ENCODE measurements at places on chromosomes 5 and 9.

GRCh38 chr9:133237035-133237731 lies 28.1 kb upstream of the OBP2B start:
- DNase-seq, result no peak
- H3K4me1 ChIP-seq, result peaks cover 5% of the 10 kb centered on the region
- H3K27ac ChIP-seq, result no peak overlapping the region
- H3K27me3 ChIP-seq, result peaks cover 10% of the 10 kb centered on the region

GRCh38 chr9:113879318-113879717 lies 3.2 kb downstream of the ZNF618 start:
- DNase-seq, result no peak
- peaks cover 7% of the 10 kb centered on the region for H3K4me1 ChIP-seq
- H3K27ac ChIP-seq, result no peak overlapping the region
- no peaks in the 10 kb centered on the region for H3K36me3 ChIP-seq
- peaks cover 20% of the 10 kb centered on the region for H3K27me3 ChIP-seq

DNA sequence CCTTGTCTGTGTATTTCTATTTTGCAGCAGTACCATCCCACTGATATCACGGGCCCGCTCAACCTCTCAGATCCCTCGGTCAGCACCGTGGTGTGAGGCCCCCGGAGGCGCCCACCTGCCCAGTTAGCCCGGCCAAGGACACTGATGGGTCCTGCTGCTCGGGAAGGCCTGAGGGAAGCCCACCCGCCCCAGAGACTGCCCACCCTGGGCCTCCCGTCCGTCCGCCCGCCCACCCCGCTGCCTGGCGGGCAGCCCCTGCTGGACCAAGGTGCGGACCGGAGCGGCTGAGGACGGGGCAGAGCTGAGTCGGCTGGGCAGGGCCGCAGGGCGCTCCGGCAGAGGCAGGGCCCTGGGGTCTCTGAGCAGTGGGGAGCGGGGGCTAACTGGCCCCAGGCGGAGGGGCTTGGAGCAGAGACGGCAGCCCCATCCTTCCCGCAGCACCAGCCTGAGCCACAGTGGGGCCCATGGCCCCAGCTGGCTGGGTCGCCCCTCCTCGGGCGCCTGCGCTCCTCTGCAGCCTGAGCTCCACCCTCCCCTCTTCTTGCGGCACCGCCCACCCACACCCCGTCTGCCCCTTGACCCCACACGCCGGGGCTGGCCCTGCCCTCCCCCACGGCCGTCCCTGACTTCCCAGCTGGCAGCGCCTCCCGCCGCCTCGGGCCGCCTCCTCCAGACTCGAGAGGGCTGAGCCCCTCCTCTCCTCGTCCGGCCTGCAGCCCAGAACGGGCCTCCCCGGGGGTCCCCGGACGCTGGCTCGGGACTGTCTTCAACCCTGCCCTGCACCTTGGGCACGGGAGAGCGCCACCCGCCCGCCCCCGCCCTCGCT lies 1.9 kb downstream of the LRRC26 start:
- no peaks in the 10 kb centered on the region for H3K36me3 ChIP-seq
- no peak for DNase-seq
- peaks cover 3% of the 10 kb centered on the region for H3K4me1 ChIP-seq
- H3K27me3 ChIP-seq, result peaks cover 37% of the 10 kb centered on the region
- H3K4me3 ChIP-seq, result no peak overlapping the region

DNA sequence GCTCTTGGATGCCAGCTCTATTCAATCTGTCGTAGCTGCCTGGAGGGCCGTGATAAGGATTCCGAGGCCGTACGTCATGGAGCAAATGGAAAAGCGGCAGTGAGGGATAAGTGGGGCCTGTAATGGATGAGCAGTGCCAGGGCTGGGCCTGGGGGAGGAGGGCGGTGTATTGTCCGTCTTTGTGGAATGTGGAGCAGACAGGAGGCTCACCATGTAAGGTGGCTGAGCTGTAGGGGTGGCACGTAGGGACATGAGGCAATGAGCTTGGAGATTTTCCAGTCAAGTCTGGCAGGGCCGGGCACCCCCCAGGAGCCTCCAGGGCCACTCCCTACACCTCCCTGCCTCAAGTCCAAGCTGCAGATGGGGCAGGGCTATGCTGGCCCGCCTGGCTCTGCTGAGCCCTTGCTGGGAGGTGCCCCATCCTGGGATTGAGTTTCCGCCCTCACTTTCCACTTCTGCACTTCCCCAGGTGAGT lies 29.2 kb downstream of the NCS1 start:
- no peak overlapping the region for H3K4me3 ChIP-seq
- no peak overlapping the region for H3K27ac ChIP-seq
- DNase-seq, result no peak

All from activated CD4-positive, alpha-beta memory T cell treated with anti-CD3 and anti-CD28 coated beads, Interleukin-2, amount 10 ng/mL, durations not matched to agents 7 days and 5 days (primary cell).